Thyroid gland (tissue), 4 donors: ENCODE measurements at places on chromosomes 1 and 21. TPM values are rescaled to one million over a fixed set of nuclear protein-coding genes. Genes with fewer than 3 reads are reported as not detected.

GRCh38 chr1:42946120-42946898 is 12.4 kb downstream of the SLC2A1 start:
- H3K27me3 ChIP-seq = no peaks in the 10 kb centered on the region
- peaks cover 88% of the 10 kb centered on the region for H3K4me1 ChIP-seq
- H3K4me3 ChIP-seq = no peak overlapping the region
- peak overlapping the region; percentile 95 for H3K27ac ChIP-seq
- no peaks in the 10 kb centered on the region for H3K36me3 ChIP-seq
- peak; percentile 61 for DNase-seq

DNA sequence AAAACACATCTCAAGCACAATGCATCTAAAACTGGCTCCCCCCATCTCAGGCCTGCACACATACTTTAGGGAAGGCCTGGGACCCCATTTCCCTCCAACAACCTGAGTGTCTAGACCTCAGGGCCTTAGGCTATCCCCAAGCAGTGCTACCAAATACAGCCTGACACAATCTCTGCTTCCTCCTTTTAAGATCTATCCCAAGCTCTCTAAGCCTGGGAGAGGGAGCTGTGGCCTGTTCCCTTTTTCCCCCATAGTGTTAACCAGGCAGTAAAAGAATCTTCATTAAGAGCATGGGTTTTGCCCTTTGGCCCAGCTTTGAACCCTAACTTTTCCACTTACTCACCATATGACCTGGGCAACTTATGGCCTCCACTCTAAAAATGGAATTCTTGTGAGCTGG is 10.8 kb upstream of the COL8A2 start:
- no peak for DNase-seq
- peaks cover 17% of the 10 kb centered on the region for H3K4me1 ChIP-seq
- H3K27ac ChIP-seq = peak overlapping the region; percentile 41
- peaks cover 16% of the 10 kb centered on the region for H3K36me3 ChIP-seq
- H3K27me3 ChIP-seq = no peaks in the 10 kb centered on the region
- H3K4me3 ChIP-seq = no peak overlapping the region

GRCh38 chr1:202207292-202207691 is 13.7 kb downstream of the LGR6 start:
- DNase-seq = no peak
- no peak overlapping the region for H3K27ac ChIP-seq
- no peaks in the 10 kb centered on the region for H3K4me1 ChIP-seq
- H3K27me3 ChIP-seq = no peaks in the 10 kb centered on the region
- H3K36me3 ChIP-seq = no peaks in the 10 kb centered on the region
- no peak overlapping the region for H3K4me3 ChIP-seq

- no peak overlapping the region for H3K4me3 ChIP-seq
- H3K27ac ChIP-seq = no peak overlapping the region
- no peak for DNase-seq
- no peaks in the 10 kb centered on the region for H3K27me3 ChIP-seq
Measured at GRCh38 chr1:58996341-58997059, 212.7 kb upstream of the JUN start.

DNA sequence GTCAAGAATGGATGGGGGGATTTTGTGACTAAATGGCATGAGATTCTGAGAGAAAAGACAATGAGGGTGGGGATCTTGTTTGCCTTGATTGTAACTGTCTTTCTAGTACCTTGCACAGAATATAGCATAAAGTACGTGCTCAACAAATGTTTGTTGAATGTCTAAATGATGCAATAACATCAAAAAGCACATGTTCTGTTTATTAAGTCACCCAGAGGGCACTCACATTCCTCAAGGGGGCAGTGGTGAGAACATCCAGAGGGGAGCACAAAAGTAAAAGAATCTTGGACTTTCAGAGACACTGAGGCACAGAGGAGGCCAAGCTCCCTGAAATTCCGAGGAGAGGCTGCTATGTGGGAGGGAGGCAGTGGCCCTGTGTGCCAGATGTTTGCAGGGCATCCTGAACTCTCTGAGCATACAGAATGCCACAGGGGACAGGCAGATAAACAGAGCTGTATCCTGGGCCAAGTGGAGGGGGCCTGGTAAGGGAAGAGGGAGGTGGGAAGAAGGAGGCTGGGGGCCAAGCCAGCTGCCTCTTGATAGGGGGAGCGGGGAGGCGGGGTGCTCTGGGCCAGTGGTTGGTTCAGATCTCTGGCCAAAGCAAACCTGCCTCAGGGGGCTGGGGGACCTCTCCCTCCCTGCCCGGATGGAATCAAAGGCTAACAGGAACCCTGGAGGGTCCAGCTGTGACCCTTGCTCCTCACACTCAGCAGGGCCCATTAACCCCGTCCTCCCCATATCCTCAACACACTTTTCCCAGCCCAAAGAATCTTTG is 6.5 kb upstream of the ATP1A2 start:
- DNase-seq = peak; percentile 44
- H3K36me3 ChIP-seq = no peaks in the 10 kb centered on the region
- no peak overlapping the region for H3K27ac ChIP-seq
- no peak overlapping the region for H3K4me3 ChIP-seq
- no peaks in the 10 kb centered on the region for H3K27me3 ChIP-seq

- no peak for DNase-seq
- no peak overlapping the region for H3K4me3 ChIP-seq
- no peaks in the 10 kb centered on the region for H3K27me3 ChIP-seq
- no peak overlapping the region for H3K27ac ChIP-seq
- no peaks in the 10 kb centered on the region for H3K4me1 ChIP-seq
- H3K36me3 ChIP-seq = no peaks in the 10 kb centered on the region
Measured at GRCh38 chr1:108645564-108646184, 15.2 kb downstream of the HENMT1 start.

GRCh38 chr1:54808443-54809207 is 7.5 kb upstream of the TTC22 start:
- no peaks in the 10 kb centered on the region for H3K4me1 ChIP-seq
- no peak for DNase-seq
- H3K27ac ChIP-seq = no peak overlapping the region
- H3K36me3 ChIP-seq = no peaks in the 10 kb centered on the region

DNA sequence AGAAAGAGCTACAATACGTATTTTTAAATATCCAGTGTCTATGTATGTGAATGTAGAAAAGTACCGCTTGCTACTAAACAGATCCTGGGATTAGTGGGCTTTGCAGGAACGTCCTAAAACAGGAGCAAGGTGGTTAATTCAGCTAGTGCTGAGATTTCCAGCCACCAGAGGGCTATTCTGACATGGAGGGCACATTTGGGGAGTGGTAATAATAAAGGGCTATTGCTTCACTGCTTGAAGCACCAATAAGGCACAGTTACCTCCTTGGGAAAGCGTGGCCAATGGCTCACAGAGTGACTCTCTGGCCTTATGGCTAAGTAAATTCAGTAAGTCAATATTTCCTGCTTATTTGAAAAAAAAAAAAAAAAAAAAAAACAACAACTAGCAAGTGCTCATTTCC is 152.4 kb downstream of the GABPA start:
- no peaks in the 10 kb centered on the region for H3K27me3 ChIP-seq
- DNase-seq = no peak
- H3K4me1 ChIP-seq = peaks cover 5% of the 10 kb centered on the region
- H3K27ac ChIP-seq = no peak overlapping the region
- peaks cover 4% of the 10 kb centered on the region for H3K36me3 ChIP-seq

DNA sequence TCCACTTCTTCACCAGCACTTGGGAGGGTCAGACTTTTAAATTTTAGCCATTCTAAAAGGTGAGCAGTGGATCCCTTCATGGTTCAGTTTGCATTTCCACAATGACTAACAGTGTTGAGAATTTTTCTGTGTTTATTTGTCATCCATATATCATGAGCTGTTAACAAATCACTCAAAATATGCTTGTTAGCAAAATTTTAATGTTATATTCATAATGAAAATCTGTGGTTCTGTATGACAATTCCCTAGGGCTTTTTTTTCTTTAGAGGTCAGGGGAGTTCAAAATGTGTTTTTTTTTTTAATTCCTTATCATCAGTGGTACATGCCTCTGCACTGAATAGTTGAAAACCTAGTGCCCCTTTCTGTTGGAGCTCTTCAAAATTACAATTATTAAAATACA is 682.2 kb upstream of the ADGRL2 start:
- H3K27ac ChIP-seq = no peak overlapping the region
- no peaks in the 10 kb centered on the region for H3K4me1 ChIP-seq
- no peaks in the 10 kb centered on the region for H3K36me3 ChIP-seq
- no peak overlapping the region for H3K4me3 ChIP-seq
- no peaks in the 10 kb centered on the region for H3K27me3 ChIP-seq

DNA sequence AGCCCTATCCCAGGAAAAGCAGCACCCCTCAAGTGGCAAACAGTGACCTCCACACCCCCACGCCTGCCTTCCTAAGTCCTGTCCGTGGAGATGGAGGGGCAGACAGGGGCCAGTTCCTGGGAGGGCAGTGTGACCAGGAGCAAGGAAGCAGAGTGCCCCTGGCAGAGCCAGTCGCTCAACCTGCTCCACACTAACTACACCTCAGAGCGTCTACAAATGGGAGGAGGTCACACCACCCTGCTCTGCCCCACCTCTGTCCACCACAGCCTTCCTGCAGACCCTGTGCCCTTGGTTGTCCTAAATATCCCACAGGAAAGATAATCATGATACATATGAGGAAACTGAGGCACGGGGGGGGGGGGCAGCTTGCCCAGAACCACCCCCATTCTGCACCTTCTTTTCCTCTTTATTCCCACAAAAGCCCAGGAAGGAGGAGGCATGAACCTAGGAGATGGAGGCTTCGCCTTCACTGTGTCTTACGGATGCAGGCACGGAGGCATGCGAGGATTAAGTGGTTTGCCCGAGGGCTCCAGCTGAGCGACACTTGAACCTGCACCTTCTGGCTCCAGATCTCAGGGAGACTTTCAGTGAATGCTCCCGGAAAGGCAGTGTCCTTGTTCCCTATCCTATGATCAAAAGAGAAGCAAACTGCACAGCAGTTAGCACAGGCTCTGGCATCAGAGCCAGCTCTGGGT is 42.7 kb upstream of the SELENON start:
- no peaks in the 10 kb centered on the region for H3K36me3 ChIP-seq
- no peak for DNase-seq
- no peak overlapping the region for H3K27ac ChIP-seq
- peaks cover 22% of the 10 kb centered on the region for H3K4me1 ChIP-seq

DNA sequence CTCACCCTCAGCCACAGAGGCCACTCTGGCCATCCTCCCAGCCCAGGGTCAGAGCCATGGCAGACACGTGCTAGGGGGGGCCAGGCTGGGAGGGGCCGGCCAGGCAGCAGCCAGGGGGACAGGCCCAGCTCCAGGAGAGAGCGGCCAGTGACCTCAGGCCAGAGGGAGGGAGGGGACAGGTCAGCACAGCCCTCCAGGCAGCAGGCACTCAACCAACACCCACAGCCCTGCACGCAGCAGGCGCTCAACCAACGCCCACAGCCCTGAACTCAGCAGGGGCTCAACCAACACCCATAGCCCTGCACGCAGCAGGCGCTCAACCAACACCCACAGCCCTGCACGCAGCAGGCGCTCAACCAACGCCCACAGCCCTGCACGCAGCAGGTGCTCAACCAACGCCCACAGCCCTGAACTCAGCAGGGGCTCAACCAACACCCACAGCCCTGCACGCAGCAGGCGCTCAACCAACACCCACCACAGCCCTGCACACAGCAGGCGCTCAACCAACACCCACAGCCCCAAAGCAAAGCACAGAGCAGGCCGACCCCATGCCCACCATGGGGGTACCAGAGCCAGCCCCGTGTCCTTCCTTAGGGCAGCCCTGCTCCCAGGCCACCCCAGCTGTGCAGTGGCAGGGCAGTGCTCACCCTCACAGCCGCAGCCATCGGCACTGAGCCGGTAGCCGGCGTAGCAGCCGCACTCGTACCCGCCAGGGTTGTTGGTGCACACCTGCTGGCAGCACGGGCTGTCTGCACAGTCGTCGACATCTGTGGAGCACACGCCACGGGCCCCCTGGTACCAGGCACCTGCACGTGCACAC is 55.9 kb downstream of the ARHGEF16 start:
- H3K4me3 ChIP-seq = no peak overlapping the region
- no peak for DNase-seq
- H3K4me1 ChIP-seq = no peaks in the 10 kb centered on the region
- no peaks in the 10 kb centered on the region for H3K36me3 ChIP-seq

- peak overlapping the region; percentile 9 for H3K4me3 ChIP-seq
- peaks cover 26% of the 10 kb centered on the region for H3K4me1 ChIP-seq
- DNase-seq = peak; percentile 16
Measured at GRCh38 chr1:87334351-87335174, 5.9 kb downstream of the LMO4 start.

DNA sequence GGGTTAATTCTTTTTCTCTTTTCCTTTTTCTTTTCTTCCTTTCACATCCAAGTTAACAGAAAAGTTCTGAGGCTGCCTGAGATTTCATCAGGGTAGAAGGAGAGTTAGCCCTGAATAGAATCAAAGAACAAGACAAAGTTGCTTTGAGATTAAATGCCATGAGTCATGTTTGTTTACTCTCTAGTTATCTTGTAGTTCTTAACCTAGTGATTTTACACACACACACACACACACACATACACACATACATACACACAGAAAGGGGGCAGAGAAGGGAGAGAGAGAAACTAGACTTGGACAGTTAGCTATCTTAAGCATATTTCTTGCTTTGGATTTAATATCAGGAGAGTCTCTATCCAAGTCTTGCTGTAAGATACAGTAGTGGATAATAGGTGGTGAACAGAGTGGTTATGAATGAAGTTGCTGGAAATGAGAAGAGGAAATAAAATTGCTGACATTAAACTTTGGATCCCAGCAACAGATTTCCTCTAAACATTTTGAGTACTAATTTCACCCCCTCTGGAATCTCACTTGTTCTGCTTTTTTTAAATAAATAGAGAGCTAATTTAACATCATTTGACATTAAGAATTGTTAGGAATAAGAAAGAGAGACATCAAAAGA is 19.9 kb downstream of the PLA2G4A start:
- no peak for DNase-seq
- no peaks in the 10 kb centered on the region for H3K27me3 ChIP-seq
- no peak overlapping the region for H3K27ac ChIP-seq
- H3K4me3 ChIP-seq = no peak overlapping the region

GRCh38 chr1:158002631-158003405 is 9.4 kb downstream of the KIRREL1 start:
- H3K4me3 ChIP-seq = no peak overlapping the region
- peak; percentile 45 for DNase-seq
- no peaks in the 10 kb centered on the region for H3K36me3 ChIP-seq
- H3K27ac ChIP-seq = peak overlapping the region; percentile 73

VTCN1 gene
- total RNA-seq = not detected

CELA2A gene
- not detected for total RNA-seq

FAM167B gene
- 4.2 TPM for total RNA-seq

ZNF648 gene
- total RNA-seq = not detected

CFHR1 gene
- not detected for total RNA-seq

OR2T11 gene
- not detected for total RNA-seq

CBR3 gene
- total RNA-seq = 7.3 TPM

SLC16A4 gene
- 18.6 TPM for total RNA-seq

PRELP gene
- total RNA-seq = 32.2 TPM
